Left colon (tissue), 2 donors: ENCODE measurements at places on chromosomes 7 and 10. TPM values are rescaled to one million over a fixed set of nuclear protein-coding genes. Genes with fewer than 3 reads are reported as not detected.

The MRM2 gene
- total RNA-seq = 15.6 TPM

The CDC14C gene
- not detected for total RNA-seq

The TRAPPC14 gene
- total RNA-seq = 62.1 TPM

The PAX4 gene
- 0.98 TPM for total RNA-seq

The CEP55 gene
- 2.0 TPM for total RNA-seq
